CD4-positive, alpha-beta memory T cell (primary cell): ENCODE measurements at places on chromosomes 16 and 17.
A peak's percentile ranks its signal among the peaks of the same experiment; 100 is the strongest.

GRCh38 chr17:74125156-74125555 is 78.3 kb upstream of the RPL38 start:
- no peak for DNase-seq

DNA sequence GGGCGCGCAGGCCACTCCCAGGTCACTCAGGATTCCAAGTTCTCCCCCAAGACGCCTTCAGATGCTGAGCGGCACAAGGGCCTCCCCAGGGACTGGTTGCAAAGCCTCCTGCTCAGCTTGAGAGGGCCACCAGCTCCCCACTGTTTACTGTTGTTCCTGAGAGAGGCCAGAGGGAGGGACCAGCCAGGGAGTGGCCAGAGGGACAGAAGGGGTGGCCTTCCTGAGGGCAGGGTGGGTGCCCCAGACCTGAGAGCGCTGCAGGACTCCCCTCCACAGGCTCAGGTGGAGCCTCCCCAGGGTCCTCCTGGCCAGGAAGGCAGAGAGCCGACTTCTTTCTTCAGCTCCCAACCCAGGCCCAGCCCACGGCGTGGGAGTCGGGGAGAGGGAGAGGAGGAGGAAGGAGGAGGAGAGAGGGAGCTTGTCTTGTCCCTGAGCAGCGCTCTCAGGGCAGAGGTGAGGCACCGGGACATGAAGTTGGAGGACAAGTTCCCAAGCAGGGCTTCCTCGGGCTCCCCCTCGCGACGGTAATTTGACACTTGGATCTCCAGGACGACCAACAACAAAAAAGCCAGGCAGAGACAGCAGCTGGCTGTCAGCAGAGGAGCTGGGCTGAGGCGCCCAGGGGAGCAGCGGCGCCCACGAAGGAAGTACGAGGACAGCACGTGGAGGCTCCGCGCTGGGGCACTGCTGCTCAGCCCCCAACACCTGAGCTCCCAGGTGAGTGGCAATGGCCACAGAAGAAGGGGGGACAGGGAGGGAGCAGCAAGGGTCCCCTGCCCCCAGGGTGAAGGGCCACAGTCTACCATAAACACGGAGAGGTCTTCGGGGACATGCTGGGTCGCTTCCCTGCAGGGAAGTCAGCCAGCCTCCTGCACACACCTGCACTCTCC is 497 bp downstream of the SMIM5 start:
- DNase-seq: peak; percentile 55

DNA sequence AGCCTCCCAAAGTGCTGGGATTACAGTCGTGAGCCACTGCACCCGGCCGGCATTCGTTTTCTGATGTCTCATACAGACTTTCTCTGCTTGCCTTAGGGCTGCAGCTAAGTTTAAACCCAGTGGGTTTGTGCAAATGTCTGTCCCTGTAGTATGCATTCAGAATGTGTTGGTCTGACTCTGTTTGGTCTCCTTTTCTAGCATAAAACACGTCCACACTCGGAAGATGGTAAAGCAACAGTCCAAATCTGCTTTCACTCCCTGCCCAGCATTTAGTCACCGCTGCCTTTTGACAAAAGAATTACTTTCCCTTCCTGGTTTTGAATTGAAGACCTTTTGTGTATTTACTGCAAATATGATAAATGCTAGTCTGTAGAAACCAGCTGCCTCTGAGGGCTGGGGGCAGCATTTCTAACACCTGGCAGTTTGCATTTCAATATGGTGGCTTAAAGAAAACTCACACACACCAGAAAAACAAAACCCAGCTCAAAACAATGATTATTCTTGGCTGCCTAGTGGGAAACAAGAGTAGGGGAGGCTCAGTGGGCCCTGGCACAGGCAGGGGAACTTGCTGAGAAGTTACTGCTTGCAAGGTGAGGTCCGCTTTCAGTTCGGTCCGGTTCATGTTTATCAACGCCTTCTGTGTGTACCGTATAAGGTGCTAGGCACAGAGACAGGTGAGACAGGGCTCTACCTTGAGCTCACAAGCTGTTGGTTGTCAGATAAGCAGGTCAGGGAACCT is 56.9 kb downstream of the MSI2 start:
- DNase-seq: no peak

- no peak for DNase-seq
Measured at GRCh38 chr17:55699181-55699860, 23.3 kb downstream of the TMEM100 start.

- DNase-seq: no peak
Measured at GRCh38 chr16:86157616-86158247, 258.8 kb downstream of the IRF8 start.

DNA sequence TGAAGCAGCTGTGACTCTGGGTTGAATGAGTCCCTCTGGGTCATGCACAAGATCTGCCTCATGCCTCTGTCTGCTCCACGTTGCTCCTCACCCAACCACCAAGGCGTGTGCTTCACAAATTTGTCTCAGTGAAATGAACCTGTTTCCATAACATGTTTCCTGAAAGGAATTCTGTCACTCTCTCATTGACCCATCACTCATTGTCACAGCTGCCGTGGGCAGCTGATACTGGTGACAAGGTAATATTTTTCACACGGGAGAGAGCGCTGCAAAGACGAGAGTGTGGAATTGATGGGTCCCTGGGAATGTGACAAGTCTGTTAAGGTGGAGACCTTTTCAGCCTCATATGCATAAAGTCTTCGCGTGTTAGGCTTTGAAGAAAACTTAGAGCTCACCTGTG is 391.4 kb downstream of the CPPED1 start:
- no peak for DNase-seq

DNA sequence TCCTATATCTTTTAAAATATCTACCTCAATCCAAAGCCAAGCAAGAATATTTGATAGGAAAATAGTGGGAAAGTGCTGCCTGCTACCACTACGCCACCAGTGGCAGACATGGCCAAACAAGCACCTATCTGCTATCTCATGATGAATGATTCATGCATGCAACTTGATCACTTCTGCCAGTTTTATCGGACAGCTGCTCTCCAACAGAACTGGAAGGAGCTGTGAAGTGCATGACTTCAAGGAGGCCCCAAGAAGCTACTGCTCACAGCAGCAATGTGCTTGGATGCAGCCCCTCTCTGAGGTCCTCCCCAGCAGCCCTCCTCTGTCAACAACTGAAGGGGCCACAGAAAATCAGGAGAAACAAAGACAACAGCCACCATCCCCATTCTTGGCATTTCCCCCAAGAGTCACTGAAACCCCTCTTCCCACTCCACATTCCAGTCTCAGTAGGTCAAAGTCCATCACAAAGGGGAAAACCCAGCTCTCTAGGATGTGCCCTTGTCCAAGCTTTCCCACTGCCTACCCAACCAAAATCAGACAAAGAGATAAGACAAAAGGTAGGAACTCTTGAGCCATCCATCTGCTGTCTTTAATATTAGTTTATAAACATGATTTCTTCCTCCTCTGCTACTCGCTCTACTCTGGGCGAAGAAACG is 215.3 kb downstream of the C16orf78 start:
- DNase-seq: no peak

DNA sequence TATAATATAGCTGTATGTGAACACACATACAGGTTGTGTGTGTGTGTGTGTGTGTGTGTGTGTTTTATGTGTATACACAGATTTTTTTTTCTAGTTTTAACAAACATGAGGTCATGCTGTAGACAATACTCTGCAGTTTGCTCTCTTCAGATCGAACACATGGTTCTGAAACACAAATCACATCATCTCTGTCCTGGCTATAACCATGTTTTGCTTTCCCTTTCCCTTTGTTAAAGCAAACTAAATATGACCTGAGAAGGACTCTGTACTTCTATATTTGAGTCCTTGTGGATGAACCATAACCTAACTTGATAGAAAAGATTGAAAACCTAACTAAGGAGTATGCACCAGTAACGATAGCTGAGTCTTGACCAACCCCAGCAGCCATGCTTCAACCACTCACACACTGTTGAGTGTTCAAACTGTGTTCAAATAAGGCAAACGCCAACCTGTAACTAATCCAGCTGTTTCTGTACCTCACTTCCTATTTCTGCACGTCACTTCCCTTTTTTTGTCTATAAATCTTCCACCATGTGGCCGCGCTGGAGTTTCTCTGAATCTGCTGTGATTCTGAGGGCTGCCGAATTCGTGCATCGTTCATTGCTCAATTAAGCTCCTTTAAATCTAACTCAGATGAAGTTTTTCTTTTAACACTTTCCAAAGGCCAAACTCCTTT is 303.8 kb downstream of the HS3ST3B1 start:
- no peak for DNase-seq

DNA sequence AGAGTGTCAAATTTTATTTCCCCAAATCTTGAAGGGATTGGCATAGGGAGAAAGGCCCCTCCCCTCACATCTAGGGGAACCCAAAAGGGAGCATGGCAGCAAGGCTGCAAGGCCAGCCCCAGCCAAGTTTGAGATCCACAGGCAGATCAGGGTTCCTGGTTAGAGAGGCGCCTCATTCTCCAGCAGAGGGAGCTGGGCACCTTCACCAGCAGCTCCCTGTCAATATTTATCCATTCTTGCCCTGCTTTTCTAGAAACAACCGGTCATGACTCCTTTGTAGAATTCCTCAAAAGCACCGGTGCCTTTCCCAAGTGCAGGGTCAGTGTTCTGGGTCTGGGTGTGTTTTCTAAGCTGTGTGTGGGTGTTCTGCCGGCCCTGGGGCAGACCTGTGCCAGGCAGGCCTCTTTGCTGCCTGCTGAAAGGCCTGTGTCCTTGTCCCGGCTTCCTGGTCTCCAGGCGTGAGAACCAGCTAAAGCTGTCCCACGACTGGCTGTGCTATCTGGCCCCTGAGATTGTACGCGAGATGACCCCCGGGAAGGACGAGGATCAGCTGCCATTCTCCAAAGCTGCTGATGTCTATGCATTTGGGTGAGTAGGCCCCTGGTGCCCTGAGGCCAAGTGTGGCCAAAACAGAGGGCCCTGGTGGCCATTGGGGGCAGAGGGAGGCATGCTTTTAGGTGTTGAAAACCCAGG is 21.2 kb upstream of the LGALS9 start:
- no peak for DNase-seq

DNA sequence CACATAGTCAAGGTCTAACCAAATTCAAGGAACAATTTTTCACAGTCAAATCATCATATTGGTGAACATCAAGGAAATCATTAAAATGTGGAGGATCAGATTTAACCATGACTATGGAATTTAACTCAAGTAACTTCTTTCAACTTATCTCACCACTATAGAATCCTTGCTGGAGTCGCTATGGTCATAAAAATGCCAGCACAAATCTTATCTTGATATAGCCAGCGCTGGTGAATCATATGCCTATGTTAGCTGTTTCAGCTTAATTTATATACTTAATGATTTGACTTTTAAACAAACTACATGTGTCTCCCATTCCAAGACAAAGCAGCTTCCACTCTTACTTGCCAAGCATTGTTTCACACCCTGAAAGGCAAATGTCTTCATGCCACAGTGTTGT is 416.4 kb downstream of the CDH11 start:
- no peak for DNase-seq
